SJCRH30 (cell line): ENCODE measurements at places on chromosomes 4 and X. TPM values are rescaled to one million over a fixed set of nuclear protein-coding genes. Genes with fewer than 3 reads are reported as not detected.

GPAT3 gene
- 2.4 and 2.6 TPM in 2 replicates for total RNA-seq

HELT gene
- total RNA-seq: not detected in 2 replicates

RADX gene
- total RNA-seq: 3.5 and 4.9 TPM in 2 replicates

HSD17B13 gene
- total RNA-seq: 0.10 TPM in 1 of 2 replicates, not detected in the other

SLC34A2 gene
- total RNA-seq: not detected in 2 replicates

GPR82 gene
- not detected in 2 replicates for total RNA-seq

GPC3 gene
- 27.6 and 27.9 TPM in 2 replicates for total RNA-seq

GRCh38 chr4:152973629-152974467 lies 37.7 kb downstream of the FHDC1 start:
- H3K27ac ChIP-seq: no peak overlapping the region
- H3K27me3 ChIP-seq: no peaks in the 10 kb centered on the region
- no peak overlapping the region for H3K4me3 ChIP-seq
- H3K4me1 ChIP-seq: no peaks in the 10 kb centered on the region
- no peaks in the 10 kb centered on the region for H3K36me3 ChIP-seq

DNA sequence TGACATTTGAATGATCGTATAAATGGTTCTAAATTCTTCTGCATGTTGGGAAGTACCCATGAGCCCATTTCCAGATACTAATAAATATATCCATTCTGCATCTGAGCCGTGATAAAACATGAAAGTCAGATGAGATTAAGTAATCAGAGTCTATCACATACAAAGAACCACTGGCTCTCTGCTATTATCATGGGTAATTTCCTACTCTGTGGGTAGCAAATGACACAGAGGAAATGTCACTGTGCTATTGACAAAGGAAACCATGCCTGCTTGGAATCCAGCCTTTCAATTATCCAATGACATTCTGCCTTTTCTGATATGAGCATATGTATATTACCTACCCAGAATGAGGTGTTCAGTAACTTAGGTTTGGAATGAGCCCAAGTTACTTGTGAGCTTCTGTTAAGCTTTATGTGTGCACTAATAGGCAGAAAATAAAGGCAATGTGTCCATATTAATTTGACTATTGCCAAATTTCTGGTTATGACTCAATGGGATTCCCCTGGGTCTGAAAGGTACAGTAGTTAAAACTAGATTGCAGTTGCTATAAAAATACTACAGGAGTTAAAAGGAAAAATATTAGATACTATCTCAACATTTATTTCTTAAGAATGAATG lies 238.7 kb upstream of the KCNIP4 start:
- H3K4me3 ChIP-seq: no peak overlapping the region
- DNase-seq: no peak
- no peaks in the 10 kb centered on the region for H3K4me1 ChIP-seq
- H3K36me3 ChIP-seq: no peaks in the 10 kb centered on the region

DNA sequence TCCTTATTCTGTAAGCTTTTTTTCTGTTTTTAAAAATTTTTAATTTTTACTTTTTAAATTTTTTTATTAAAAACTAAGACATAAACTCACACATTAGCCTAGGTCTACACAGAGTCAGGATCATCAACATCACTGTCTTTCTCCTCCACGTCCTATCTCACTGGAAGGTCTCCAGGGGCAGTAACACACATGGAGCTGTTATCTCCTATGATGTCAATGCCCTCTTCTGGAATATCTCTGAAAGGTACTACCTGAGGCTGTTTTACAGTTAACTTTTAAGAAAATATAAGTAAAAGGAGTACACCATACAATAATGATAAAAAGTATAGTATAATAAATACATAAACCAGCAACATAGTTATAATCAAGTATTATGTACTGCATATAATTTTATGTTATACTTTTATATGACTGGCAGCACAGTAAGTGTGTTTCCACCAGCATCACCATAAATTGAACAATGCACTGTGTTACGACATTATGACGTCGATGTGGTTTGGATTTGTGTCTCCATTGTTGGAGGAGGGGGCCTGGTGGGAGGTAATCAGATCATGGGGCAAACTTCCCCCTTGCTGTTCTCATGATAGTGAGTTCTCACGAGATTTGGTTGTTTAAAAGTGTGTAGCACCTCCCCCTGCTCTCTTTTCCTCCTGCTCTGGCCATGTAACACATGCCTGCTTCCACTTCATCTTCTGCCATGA lies 21.3 kb downstream of the IL15 start:
- no peak overlapping the region for H3K27ac ChIP-seq
- H3K4me3 ChIP-seq: no peak overlapping the region
- H3K27me3 ChIP-seq: no peaks in the 10 kb centered on the region
- DNase-seq: no peak
- no peaks in the 10 kb centered on the region for H3K4me1 ChIP-seq
- H3K36me3 ChIP-seq: peaks cover 17% of the 10 kb centered on the region; the same call in 1 of the 2 replicates

DNA sequence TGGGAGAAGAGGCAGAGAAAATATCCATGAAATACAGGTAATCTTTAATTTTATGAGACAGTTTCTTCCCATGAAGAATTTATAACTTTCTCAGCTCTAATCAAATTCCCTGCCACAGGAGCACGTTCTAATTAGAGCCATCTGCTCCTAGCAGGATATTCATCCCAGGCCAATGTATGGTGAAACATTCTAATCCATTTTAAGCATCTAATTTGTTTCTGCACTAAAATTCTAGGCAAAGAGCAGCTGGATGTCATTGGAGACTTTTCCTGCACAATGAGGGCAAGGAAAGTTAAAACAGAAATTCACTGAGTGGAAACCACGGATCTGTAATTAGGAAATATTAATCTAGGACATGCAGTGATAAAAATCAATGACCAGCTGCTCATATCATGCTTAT lies 107.7 kb upstream of the ZFP42 start:
- no peaks in the 10 kb centered on the region for H3K27me3 ChIP-seq
- H3K4me3 ChIP-seq: no peak overlapping the region
- H3K4me1 ChIP-seq: no peaks in the 10 kb centered on the region

DNA sequence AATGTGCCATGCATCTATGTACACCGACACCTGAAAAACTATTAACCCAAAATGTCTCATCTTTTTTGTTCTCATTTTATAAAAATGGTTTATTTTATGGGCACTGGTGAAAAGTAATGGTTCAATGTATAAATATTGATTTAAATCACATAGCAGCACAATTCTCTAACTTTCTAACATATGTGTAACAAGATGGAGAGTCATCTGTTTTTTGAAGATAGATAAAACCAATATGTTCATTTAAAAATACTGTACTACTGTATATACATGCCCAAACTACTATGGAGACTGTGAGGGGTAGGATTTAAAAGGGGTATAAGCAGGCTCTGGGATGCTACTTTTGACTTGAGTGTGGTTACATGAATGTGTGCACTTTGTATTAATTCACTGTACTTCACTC lies 67.6 kb downstream of the GLRA3 start:
- H3K27ac ChIP-seq: no peak overlapping the region

DNA sequence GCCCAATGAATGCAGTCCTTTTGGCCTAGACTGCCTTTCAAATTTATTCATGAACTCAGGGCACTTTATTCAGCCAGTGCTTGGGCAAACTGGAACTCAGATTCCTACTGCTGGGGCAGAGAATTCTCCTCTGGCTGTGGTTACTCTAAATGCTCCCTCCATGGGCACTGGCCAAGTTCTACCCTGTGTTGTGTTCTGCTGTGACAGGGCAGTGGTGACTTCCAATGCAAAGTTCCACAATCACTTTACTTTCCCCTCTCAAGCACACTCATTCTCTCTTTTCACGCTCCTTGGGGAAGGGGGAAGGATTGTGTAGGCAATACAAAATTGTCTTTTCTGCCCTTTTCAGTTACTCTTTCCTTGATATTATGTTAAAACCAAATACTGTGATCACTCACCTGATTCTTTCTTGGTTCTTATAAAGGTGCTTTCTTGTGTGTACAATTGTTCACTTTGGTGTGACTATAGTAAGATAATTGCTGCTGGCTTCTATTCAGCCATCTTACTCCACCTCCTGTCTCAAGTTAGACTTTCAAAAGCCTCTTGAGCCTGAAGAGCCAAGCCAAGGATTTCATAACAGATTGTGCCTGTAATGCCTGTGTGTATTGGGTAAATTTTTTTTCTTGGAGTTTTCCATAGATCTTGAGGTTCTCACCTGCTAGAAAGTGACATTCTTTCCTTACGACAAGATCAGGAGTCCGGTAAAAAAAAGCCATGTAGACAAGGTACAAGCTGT lies 1078.6 kb downstream of the FAM133A start:
- H3K4me3 ChIP-seq: no peak overlapping the region
- H3K36me3 ChIP-seq: no peaks in the 10 kb centered on the region
- H3K4me1 ChIP-seq: no peaks in the 10 kb centered on the region
- DNase-seq: no peak
- H3K27me3 ChIP-seq: no peaks in the 10 kb centered on the region

- H3K27ac ChIP-seq: no peak overlapping the region
- H3K27me3 ChIP-seq: no peaks in the 10 kb centered on the region
- no peaks in the 10 kb centered on the region for H3K36me3 ChIP-seq
- no peak for DNase-seq
- H3K4me1 ChIP-seq: no peaks in the 10 kb centered on the region; the same call in 1 of the 2 replicates
Observed at GRCh38 chrX:116238093-116238492, 67.5 kb downstream of the AGTR2 start.

DNA sequence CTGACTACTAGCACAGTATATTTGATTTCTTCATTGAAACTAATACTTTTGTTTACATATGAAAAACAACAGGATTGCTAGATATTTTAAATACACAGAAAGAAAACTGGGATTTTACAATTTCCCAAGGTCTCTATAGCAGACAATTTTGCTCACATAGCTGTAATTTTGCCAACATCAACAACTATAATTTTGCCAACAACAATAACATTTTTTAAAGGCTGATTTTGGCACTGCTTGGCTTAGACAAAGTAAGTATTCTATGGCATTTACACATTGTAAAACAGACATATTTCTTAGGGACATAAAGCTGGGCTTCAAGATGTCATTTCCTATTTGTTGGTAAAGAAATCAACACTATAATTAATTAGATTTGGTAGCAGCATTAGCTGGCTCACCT lies 922.1 kb downstream of the RAB28 start:
- H3K27ac ChIP-seq: no peak overlapping the region
- no peaks in the 10 kb centered on the region for H3K36me3 ChIP-seq
- H3K4me3 ChIP-seq: no peak overlapping the region
- H3K4me1 ChIP-seq: no peaks in the 10 kb centered on the region
- no peaks in the 10 kb centered on the region for H3K27me3 ChIP-seq

GRCh38 chrX:123172869-123173268 lies 11.2 kb upstream of the GRIA3 start:
- H3K4me3 ChIP-seq: no peak overlapping the region
- H3K4me1 ChIP-seq: no peaks in the 10 kb centered on the region
- H3K36me3 ChIP-seq: no peaks in the 10 kb centered on the region
- DNase-seq: no peak
- no peaks in the 10 kb centered on the region for H3K27me3 ChIP-seq

GRCh38 chr4:172842779-172843178 lies 325.8 kb upstream of the GALNT7 start:
- no peaks in the 10 kb centered on the region for H3K36me3 ChIP-seq
- no peaks in the 10 kb centered on the region for H3K27me3 ChIP-seq
- no peak for DNase-seq
- no peaks in the 10 kb centered on the region for H3K4me1 ChIP-seq
- H3K27ac ChIP-seq: no peak overlapping the region
- H3K4me3 ChIP-seq: no peak overlapping the region

DNA sequence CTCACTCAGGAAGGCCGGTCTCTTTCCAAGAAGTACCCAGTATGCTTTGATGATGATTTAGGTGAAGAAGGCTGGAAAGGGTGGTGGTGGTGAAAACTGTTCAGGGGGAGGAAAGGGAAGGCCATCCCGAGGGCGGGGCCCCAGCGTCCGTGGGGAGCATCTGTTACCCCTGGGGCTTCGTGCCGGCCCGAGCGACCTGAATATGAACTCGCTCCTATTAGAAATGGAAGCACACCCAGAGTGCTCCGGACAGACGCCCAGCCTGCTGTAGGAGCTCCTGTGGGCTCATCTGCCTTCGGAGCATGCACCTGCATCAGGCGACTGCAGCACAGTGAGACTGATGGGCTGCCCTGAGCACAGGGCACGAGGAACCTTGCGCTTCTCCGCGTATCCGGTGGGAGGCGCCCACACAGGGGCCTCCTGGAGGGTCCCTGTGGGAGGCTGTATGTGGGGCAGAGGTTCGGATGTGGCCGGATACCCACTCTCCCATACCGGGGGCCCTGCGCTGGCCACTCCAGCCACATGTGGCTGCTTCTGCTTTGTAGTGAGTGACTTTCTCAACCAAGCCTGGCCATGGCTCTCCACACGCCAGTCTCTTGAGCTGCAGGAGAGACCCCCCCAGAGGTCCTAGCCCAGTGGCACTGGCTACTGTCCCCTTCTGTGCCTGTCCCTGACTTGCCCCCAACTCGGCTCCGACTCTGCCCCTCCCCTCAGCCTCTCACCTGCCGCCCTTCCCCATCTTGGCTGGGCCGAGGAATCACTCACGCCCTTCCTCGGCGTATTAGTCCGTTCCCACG lies 36.7 kb downstream of the FGFRL1 start:
- peaks cover 10% of the 10 kb centered on the region for H3K4me1 ChIP-seq
- no peaks in the 10 kb centered on the region for H3K36me3 ChIP-seq
- no peak overlapping the region for H3K27ac ChIP-seq
- H3K27me3 ChIP-seq: peaks cover 14% of the 10 kb centered on the region
- no peak for DNase-seq

DNA sequence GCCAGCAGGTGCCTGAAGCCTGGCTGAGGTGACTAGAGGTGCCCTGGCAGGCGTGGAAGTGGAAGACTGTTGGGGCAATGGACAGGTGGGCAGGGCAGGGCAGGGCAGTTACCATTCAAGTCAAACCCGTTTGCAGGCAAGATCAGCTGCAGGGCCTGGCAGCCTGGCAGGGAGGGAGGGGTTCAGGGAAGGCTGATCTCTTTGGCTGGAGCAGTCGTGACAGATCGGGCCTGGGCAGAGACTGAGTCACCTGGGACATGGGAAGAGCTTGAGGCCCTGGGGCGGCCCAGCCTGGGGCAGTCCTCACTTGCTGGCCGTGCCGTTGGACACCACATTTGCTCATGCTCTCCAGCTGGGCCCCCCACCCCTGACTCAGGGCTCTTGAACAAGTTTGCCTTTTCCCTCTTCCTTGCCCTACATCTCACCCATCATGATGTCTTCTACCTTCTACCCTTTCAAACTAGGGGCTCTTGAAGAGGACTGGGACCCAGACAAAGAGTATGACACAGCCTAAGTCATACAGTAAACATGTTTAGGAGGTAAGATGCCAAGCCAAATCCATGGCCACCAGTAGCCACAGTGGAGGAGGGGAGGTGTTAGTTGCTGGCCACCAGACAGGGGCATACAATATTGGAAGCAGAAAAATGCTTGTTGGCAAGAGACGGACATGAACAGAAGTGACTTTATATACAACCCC lies 2.0 kb upstream of the ZNF185 start:
- no peak overlapping the region for H3K4me3 ChIP-seq
- H3K36me3 ChIP-seq: no peaks in the 10 kb centered on the region
- H3K4me1 ChIP-seq: no peaks in the 10 kb centered on the region

DNA sequence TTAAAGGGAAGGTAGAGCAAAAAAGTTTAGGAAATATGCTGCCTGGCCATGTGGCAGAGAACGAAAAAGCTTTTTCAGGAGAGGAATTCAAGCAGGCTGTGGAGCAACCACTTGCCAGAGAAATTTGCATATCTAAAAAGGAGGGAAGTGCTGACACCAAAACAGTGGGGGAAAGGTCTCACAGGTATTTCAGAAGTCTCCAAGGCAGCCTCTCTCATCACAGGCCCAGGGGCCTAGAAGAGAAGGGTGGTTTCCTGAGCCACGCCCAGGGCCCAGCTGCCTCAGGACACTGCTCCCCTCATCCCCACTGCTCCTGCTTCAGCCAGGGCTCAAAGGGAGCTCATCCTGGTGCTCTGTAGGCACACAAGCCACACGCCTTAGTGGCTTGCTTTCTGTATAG lies 29.9 kb upstream of the STS start:
- DNase-seq: no peak
- H3K27ac ChIP-seq: no peak overlapping the region
- peaks cover 24% of the 10 kb centered on the region for H3K4me1 ChIP-seq
- no peaks in the 10 kb centered on the region for H3K36me3 ChIP-seq
- no peaks in the 10 kb centered on the region for H3K27me3 ChIP-seq
